HEK293T (cell line): ENCODE measurements at places on chromosomes 2 and 18.

DNA sequence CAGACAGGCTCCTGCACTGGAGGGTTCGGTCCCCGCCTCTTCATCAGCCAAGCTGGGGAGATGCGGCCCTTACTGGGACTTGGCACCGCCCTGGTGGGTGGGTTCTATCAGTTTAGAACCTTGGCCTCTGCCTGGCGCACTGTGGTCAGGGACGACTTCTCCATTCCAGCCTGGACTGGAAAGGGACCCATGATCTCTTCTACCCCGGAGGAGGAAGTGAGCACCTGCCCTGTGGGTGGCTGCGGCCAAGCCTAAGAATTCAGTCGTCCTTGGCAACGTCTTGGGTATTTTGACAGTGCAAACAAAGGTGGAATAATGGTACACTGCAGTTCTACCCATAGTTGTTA lies 106.9 kb upstream of the CD302 start:
- no peak for DNase-seq

DNA sequence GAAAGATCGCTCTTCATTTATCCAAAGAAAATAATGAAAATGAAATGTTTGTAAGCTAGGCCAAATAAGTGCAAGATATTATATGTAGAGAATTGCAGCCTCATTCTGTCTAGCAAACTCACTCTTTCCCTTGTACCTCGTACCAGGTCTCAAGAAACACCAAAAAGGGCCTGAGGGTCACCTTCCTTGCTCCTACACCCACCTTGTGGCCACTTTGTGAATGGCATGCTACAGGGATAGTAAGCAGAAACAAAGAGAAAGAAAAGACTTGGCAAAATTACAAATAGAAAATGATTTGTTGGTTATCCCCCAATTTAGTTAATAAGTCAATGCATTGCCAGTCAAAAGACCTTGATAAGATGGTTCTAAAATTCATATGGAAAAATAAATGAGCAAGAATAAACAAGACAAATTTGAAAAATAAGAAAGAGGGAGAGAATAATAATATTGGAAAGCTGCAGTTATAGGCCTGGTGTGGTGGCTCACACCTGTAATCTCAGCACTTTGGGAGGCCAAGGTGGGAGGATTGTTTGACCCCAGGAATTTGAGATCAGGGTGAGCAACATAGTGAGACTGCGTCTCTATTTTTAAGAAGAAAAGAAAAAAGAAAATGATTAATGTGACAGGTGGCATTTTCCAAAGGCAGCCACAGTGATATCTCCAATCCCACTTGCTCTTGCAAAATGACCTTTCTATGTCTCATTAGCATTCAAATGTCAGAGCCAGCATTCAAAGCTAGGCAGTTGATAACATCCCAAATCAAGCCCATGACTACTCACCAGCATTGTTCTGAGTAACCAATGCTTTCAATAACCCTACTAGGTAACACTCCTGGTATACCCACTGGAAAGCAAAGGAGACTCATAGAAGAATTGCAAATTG lies 38.8 kb upstream of the BMP10 start:
- peak; percentile 66 for DNase-seq

GRCh38 chr18:3059272-3059671 lies 46.3 kb upstream of the LPIN2 start:
- no peak for DNase-seq

- no peak for DNase-seq
These were observed 95.7 kb upstream of the SLC39A10 start for GRCh38 chr2:195561116-195561921.

GRCh38 chr2:19746611-19747309 lies 155.0 kb downstream of the TTC32 start:
- DNase-seq = peak; percentile 68

DNA sequence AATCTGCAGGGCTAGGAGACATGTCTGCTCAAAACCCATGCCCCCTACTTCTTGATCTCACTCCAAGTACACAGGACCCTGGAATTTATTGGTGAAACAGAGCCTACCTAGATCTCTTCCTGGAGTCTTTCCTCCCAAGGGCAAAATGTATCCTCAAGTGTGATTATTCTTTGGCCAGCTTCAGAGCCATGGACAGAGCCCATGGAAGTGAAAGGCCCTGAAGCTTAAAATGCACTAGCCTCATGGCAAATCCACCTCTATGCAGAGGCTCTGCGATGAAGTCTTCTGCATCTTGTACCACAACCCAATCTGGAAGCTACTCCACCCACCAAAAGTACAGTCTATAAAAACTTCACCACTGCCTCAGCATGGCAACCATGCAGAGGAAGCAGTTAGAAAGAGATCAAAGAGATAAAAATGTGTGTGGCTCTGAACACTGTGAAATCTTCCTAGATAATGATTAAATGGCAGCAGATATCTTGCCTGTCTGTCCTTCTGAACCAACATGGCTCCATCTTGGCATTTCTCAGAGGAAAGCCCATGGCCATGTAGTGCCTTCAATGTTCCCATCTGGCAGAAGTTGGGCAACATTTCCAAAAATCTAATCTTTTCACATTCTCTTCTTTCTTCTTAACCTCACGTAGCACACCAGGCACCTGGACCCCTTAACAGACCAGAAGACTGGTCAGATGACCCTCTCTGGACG lies 142.9 kb upstream of the KLF7 start:
- no peak for DNase-seq

GRCh38 chr18:62554061-62554815 lies 31.4 kb downstream of the ZCCHC2 start:
- DNase-seq = no peak

- DNase-seq = peak; percentile 80
These were observed 50.2 kb upstream of the DTNA start for GRCh38 chr18:34659579-34660517.

GRCh38 chr2:95274291-95275150 lies at the start of gene PROM2:
Gene PROM2, plus strand, starts transcription at chr2:95274449. Its CDS starts 137 bp downstream, at chr2:95274586.
- no peak for DNase-seq

- DNase-seq = no peak
These were observed 390.2 kb downstream of the PTPRM start for GRCh38 chr18:7957297-7957696.

GRCh38 chr2:85242321-85242720 lies 85.5 kb downstream of the TGOLN2 start:
- DNase-seq = no peak

DNA sequence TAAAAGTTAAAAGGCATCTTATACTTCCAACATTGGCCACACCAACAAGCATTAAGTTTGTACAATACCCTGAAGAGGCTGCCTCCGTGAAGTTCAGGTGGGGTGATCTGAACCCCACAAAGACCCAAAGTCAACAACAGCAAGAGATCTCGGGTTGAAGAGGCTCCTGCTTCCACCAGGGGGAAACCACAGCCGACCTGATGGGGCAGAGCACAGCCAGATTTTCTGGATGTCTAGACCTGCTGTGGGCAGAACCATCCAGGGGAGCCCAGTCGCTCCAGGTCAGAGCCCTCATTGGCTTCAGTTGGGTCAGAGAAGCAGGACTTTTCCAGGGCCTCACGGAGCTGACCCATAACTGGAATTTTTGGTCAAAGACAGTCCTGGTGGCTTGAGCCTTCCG lies 66.5 kb upstream of the ACKR3 start:
- DNase-seq = no peak

DNA sequence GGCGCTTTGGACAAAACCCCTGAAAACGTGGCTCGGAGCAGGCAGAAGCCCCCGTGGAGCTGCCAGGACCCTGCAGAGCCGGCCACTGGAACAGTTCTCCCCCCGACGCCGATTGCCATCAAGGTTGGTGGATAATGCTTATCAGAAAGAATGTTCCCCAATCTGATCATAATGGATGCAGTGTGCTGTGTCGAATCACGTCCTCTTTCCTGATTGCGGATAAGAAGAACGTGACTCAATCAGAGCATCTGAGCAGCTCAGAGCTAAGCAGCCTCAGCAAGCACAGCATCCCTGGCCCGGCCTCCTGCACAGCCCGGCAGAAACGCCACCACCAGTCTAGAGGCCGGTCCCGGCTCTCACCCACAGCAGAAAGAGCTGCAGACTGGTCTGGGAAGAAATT lies 488.0 kb downstream of the EIPR1 start:
- DNase-seq = no peak

DNA sequence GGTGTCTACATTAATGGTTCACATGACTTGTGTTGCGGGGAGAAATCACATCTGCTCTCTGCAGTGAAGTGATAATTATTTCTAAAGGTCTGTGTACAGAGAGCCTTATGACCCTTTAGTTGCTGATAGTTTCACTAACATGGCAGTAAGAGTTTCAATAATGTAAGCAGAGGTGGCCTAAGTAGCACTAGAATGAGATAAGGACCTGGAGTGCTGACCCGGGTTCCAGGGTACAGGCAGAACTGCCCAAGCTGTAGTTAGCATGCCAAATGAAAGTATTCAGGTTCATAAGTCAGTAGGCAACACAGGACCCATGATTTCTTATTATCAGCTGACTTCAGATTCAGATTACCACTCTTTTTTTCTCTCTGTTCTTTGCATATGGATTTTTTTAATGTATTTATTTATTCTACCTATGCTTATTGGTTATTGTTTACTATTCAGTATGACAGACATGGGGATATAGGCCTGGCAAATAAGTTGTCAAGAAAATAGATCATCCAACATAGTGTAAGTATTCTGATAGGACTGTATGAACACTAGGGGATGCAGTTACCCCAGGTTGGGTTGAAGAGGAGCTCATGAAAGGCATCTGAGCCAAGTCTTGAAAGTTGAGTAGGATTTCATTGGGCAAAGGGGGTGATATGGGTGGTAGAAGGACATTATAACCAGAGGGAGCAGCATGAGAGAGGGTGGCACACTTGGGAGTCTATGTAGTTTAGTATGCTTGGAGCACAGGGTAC lies 105.2 kb downstream of the CCDC85A start:
- no peak for DNase-seq

DNA sequence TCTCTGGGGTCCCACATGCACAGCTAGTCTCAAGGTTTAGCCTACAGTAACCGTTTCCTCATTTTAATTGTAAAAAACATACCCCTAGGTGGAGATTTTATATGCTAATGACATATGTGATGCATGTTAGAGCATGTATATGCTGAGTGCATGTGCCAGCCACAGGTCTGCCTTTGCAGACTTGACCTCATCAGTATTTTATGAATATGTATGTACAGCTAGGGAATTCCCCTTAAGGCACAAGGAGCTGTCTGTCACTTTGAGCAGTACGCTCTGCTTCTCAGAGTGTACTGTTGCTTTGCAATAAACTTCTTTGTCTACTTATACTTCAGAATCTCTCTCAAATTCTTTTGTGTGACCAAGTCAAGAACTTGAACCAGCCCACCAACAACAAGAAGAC lies 131.2 kb upstream of the ERBB4 start:
- no peak for DNase-seq

DNA sequence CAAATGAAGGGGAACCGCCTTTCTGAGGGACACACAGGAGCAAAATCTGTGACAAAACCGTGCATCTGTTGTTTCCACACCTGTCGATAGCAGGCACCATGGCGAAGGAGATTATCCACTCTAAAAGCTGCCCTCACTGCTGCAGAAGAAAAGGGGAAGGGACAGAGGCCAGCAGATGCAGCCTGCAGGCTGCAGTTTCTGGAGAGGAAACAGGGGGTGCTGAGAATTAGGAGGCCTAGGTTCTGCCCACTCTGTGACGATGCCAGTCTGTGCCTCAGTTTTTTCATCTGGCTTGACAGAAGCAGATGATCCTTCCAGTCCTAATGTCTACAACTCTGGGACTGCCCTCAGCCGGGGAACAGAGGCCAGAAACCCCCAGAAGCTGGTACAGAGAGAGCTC lies 17.7 kb downstream of the PAX8 start:
- no peak for DNase-seq

DNA sequence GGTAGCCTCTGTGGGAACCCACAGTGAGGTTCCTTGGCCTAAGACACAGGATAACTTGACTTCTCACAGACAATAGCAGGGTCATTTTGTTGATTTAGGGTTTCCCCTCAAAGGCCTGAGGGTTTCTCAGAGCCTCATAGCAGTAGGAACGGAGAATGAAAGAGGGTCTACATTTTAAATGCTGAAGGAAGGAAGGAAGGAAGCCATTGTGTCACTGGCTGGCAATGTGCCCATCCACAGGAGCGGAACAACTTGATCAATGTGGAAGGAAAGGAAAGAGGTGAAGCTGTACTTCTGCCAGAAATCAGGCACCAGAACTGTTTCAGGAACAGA lies 5.1 kb downstream of the IL1B start:
- DNase-seq = no peak

DNA sequence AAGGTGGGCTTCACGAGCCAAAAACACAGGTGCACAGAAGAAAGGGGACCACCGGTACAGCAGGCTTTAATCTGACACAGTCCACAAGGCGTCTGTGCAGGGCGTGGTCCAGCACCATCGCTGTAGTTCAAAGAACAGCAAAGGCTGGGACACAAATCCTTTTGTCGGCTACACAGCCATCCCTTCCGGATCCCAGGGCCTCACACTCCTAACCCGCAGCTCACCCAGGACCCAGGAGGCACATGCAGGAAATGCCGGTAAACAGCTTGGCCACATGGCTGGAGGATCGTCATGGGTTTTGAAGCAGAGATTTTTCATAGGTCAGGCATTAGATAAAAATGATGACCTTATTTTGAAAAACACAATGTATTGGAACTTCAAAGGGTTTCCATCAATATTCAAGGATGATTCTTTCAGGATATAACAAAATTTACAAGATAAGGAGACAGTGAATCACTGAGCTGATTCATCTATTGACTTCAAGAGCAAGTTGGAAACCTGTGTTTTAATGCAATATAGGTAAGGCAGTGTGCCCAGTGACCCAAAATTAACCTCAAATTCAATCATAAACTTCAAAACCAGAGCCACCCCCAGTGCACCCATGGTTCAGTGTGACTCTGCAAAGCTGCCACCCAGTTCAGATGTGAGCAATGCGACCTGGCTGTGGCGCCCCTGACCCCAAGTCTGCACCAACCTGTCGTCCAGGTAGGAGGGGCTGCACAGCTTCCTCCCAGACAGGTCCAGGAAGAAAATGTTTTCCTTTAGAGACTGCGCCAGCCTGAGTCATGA lies 74.4 kb downstream of the TMEM18 start:
- DNase-seq = no peak

- no peak for DNase-seq
These were observed 49.5 kb downstream of the CYP27C1 start for GRCh38 chr2:127170452-127171197.

DNA sequence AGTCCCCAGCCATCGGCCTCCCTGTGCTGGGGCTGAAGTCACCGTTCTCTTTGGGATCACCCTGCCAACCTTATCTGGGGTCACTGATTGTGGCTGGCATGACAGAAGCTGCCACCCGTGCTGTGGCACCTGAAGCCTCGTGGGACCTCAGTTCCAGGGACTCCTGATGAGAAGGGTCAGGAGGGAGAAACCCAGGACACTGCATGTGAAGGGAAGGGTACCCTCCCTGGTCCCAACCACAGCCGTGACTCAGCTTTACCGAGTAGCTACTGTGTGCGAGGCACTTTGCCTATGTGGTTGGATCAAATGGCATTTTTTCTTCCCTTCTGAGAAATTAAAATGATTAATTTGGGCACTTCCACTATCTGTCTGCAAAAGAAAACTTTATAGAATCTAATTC lies 64.4 kb downstream of the SP110 start:
- no peak for DNase-seq

GRCh38 chr2:31920962-31921361 lies 89.8 kb downstream of the MEMO1 start:
- DNase-seq = no peak

GRCh38 chr2:3641841-3642421 lies 16.1 kb upstream of the ALLC start:
- DNase-seq = no peak
